H1 (cell line): ENCODE measurements at places on chromosomes 2 and 18.

DNA sequence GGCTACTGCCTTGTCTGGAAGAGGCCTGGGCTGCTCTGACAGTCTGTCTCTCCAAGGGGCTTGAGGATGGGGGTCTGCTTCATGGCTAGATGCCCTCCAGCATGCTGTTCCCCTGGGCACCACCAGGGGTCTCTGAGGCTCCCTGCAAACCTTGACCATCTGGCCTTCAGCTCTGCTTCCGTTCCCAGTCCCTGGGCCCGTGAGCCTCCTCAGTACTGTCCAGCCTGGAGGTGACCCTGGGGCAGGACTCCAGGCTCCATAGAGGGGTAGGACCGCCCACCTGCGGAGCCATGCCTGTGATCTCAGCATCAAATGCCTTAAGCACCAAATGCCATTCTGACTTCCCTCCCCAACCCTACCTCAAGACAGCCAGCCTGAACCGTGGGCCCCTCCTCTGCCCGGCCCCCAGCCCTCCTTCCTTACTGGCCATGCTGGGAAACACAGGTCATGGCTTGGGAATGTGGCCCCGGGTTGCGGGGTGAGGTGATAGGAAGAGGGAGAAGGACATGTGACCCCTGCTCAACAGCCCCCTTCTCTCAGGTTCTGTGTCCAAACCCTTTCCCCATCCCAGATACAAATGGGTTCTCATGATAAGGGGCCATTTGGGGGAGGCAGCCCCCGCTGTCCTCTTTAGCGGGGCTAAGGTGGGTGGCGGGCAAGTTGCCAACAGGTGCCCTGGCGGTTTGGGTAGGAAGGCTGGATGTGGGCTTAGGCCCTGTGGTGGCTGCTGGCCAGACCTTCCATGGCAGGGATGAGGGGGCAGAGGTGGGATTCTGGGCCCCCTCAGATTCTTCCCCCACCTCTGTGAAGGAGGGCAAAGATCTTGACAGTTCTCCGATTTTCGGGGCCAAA is 25.0 kb downstream of the SPEG start:
- 0 out of 2 replicates have a peak, but pooled peaks cover 2% of the 10 kb centered on the region for H3K36me3 ChIP-seq
- no peaks in the 10 kb centered on the region for H3K27me3 ChIP-seq
- no peak overlapping the region for H3K27ac ChIP-seq
- DNase-seq, result peak; percentile 94
- peaks cover 23% of the 10 kb centered on the region for H3K4me1 ChIP-seq

GRCh38 chr2:12624905-12625598 is 91.7 kb upstream of the TRIB2 start:
- no peaks in the 10 kb centered on the region for H3K36me3 ChIP-seq
- H3K27ac ChIP-seq, result no peak overlapping the region
- no peak overlapping the region for H3K4me3 ChIP-seq
- H3K4me1 ChIP-seq, result peaks cover 4% of the 10 kb centered on the region
- no peaks in the 10 kb centered on the region for H3K27me3 ChIP-seq

- H3K4me1 ChIP-seq, result no peaks in the 10 kb centered on the region
- H3K27ac ChIP-seq, result no peak overlapping the region
- H3K36me3 ChIP-seq, result no peaks in the 10 kb centered on the region
- H3K4me3 ChIP-seq, result no peak overlapping the region
- H3K27me3 ChIP-seq, result no peaks in the 10 kb centered on the region; the same call in 1 of the 2 replicates
- DNase-seq, result no peak
Observed at GRCh38 chr2:71613953-71614925, 160.9 kb downstream of the DYSF start.

GRCh38 chr2:195687320-195688086 is 30.5 kb downstream of the SLC39A10 start:
- DNase-seq, result no peak
- no peak overlapping the region for H3K27ac ChIP-seq
- no peak overlapping the region for H3K4me3 ChIP-seq

- no peak for DNase-seq
- H3K27me3 ChIP-seq, result no peaks in the 10 kb centered on the region
- H3K4me3 ChIP-seq, result no peak overlapping the region
- no peak overlapping the region for H3K27ac ChIP-seq
- H3K4me1 ChIP-seq, result peaks cover 6% of the 10 kb centered on the region
Observed at GRCh38 chr2:240232264-240232915, 91.9 kb upstream of the OTOS start.

GRCh38 chr2:151182396-151182795 is 79.3 kb downstream of the RBM43 start:
- no peaks in the 10 kb centered on the region for H3K36me3 ChIP-seq
- H3K4me1 ChIP-seq, result peaks cover 2% of the 10 kb centered on the region; the same call in 1 of the 2 replicates
- H3K4me3 ChIP-seq, result no peak overlapping the region
- no peaks in the 10 kb centered on the region for H3K27me3 ChIP-seq
- no peak overlapping the region for H3K27ac ChIP-seq

GRCh38 chr2:157302492-157303099 is 23.0 kb downstream of the ERMN start:
- no peak for DNase-seq
- no peaks in the 10 kb centered on the region for H3K36me3 ChIP-seq
- H3K4me3 ChIP-seq, result no peak overlapping the region
- no peak overlapping the region for H3K27ac ChIP-seq
- H3K4me1 ChIP-seq, result no peaks in the 10 kb centered on the region

DNA sequence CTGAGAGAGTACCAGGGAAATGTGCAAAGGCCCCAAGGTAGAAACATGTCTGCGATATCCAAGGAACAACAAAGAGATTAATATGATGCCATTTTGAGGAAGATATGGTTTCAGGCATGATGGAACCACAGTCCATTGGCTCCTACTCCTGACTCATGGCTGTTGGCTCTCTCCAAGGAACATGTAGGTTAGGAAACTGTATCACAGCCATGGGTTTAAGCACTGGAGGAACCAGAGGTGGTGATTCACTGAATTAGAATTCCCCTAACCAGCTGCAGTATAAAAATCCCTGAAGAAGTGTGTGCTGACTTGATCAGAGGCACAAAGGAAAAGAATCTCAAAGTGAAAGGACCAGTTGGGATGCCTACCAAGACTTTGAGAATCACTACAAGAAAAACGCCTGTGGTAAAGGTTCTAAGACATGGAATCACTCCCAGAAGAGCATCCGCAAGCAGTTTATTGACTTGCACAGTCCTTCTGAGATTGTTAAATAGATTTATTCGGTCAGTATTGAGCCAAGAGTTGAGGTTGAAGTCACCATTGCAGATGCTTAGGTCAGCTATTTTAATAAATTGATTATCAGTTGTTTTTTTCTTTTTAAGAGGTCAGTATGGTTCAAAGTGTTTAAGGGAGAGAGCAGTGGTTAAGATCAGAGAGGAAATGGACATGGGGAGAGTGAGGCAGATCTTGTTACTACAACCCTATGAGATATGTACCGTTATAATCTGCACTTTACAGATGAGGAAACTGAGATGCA is 110.7 kb upstream of the OTX1 start:
- H3K27me3 ChIP-seq, result peaks cover 1% of the 10 kb centered on the region
- no peaks in the 10 kb centered on the region for H3K4me1 ChIP-seq
- H3K4me3 ChIP-seq, result no peak overlapping the region
- DNase-seq, result no peak
- H3K27ac ChIP-seq, result no peak overlapping the region

DNA sequence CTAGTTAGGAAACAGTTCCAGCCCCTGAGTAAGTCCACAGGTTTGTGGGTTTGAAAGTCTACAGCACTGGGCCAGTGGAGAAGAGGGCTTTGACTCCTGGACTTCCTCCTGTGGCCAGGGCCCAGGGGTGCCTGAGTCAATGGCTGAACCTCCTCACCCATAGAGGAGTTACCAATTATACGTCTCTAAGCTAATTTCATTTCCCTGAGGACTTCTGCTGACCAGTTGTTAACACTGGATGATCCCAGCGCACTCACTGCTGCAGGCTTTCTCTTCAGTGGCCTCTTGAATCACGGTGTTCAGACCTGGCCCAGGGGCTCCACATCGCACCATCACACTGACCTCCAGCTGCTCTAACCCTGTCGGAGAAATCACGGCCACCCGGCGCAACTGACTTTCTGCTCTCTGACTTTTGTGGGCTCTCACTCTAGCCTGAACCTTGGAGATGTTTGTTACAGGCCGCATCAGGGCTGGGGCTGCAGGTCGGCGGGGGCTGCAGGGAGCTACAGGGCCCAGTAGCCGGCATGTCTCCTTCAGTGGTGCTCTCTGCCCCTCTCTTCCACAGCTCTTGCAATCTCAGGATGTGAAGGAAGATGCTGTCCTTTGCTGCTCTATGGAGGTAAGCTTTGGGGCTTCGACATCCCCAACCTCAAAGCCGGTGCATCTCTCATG is 93.6 kb downstream of the SMAD7 start:
- H3K27me3 ChIP-seq, result no peaks in the 10 kb centered on the region
- H3K4me3 ChIP-seq, result no peak overlapping the region
- no peak overlapping the region for H3K27ac ChIP-seq
- no peak for DNase-seq

- no peaks in the 10 kb centered on the region for H3K27me3 ChIP-seq
- H3K27ac ChIP-seq, result no peak overlapping the region
- H3K36me3 ChIP-seq, result no peaks in the 10 kb centered on the region
- H3K4me1 ChIP-seq, result no peaks in the 10 kb centered on the region; the same call in 1 of the 2 replicates
- DNase-seq, result no peak
Observed at GRCh38 chr2:100870652-100871531, 51.0 kb downstream of the NPAS2 start.

- no peak overlapping the region for H3K27ac ChIP-seq
- no peak for DNase-seq
- peaks cover 17% of the 10 kb centered on the region for H3K36me3 ChIP-seq
- H3K4me3 ChIP-seq, result no peak overlapping the region
- no peaks in the 10 kb centered on the region for H3K27me3 ChIP-seq
Observed at GRCh38 chr2:105298017-105298416, 31.5 kb downstream of the TGFBRAP1 start.

DNA sequence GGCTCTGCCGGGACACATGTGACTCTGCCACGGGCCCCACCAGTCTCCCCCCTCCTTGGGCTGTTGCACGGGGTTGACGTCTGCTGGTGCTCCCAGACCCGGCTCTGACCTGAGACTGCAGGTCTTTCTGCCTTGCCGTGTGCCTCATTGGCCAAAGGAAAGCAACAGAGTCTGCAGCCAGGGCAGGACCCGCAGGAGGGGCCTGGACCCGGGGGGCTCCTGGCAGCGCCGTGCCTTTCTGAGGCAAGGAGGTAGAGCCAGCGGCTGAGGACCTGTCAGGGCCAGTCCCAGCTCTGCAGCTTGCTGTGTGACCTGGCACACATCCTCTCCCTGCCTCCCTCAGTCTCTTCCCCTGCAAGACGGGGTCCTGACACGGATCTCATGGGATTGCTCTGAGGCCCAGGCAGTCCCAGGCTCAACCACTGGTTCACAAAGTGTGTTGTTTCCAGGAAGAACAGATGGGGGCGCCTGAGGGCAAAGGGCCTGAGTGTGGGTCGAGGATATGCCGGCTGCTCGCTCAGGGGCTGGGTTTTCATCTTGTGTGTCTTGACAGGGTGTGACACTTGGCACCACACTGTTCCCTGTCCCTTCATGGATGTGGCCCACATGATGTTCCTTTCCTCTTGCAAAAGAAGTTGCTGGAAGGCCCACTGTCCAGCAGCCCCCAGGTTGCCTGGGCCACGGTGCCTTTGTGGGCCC is 9.0 kb downstream of the CAPN10 start:
- H3K27me3 ChIP-seq, result no peaks in the 10 kb centered on the region
- H3K36me3 ChIP-seq, result peaks cover 12% of the 10 kb centered on the region; the same call in 1 of the 2 replicates
- no peak overlapping the region for H3K27ac ChIP-seq
- H3K4me1 ChIP-seq, result no peaks in the 10 kb centered on the region
- H3K4me3 ChIP-seq, result no peak overlapping the region

DNA sequence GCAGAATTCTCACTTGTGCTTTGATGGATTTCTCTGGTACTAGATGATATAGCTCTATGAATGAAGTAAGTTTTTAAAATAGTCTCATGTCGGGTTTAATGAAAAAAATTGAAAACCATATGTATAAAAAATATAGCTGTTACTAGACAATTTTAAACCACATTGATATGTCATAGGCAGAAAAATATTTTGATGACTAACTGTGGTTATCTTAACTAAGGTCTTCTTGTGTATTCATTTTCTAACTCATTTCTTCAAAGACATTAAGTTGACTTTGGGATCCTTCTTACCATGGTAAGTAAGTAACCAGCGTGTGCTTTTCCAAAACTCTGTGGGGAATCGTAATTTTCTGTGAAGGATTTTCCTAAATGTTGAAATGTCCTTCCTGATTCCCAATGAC is 160.9 kb upstream of the COL3A1 start:
- H3K27me3 ChIP-seq, result no peaks in the 10 kb centered on the region
- H3K4me1 ChIP-seq, result no peaks in the 10 kb centered on the region
- H3K4me3 ChIP-seq, result no peak overlapping the region
- no peak for DNase-seq
- no peaks in the 10 kb centered on the region for H3K36me3 ChIP-seq
